ENCODE measurements at places on chromosomes 16 and 17. TPM values are rescaled to one million over a fixed set of nuclear protein-coding genes. Genes with fewer than 3 reads are reported as not detected.

The ITGB3 gene
- total RNA-seq: 0.81 TPM

The TCF25 gene
- total RNA-seq: 176 TPM

GRCh38 chr16:21684199-21684598 is 20.4 kb downstream of the OTOA start:
- peak; percentile 80 for DNase-seq

GRCh38 chr16:12753203-12754023 is 50.3 kb downstream of the CPPED1 start:
- DNase-seq: no peak

- DNase-seq: no peak
Observed at GRCh38 chr16:27485811-27486210, 63.9 kb downstream of the GTF3C1 start.

DNA sequence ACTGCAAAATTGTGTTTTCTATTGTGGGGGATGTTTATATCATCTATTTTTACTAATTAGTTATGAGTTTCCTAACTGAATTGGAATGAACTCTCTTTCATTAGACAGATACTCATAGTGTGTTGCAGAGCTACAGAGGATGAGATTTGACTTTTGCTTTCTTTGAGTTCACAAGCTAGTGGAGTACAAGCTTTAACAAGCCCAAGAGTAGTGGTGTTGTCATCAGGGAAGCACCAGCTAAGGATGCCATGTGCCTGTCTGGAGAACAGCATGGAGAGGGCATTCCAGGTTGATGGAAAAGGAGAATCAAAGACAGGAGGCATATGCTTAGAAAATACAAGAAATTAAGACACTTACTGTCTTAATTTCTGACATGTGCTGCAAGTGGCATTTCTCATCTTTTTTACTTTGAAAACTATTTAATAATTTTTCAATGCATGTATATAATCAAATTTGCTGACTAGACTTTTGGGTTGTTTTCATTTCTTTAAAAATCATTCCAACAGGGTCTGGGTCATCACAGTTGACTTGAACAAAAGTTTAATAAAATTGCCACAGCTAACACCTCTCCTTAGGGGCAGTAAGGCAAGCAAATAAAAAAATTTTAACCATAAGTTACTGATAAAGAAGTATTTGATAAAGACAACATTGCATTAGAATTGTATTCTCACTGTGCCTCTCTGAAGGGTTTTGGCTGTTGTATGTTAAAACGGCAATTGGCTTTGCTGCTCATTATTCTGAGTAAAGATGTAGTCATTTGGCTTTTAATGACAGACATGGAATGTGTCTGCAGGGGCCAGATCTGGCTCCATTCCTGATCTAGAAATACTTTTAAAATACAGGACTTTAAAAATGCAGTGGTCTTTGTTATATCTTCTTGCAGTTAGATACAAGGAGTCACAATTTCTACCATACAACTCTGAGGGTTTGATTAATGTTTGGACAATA is 323.7 kb upstream of the CDH11 start:
- DNase-seq: no peak

DNA sequence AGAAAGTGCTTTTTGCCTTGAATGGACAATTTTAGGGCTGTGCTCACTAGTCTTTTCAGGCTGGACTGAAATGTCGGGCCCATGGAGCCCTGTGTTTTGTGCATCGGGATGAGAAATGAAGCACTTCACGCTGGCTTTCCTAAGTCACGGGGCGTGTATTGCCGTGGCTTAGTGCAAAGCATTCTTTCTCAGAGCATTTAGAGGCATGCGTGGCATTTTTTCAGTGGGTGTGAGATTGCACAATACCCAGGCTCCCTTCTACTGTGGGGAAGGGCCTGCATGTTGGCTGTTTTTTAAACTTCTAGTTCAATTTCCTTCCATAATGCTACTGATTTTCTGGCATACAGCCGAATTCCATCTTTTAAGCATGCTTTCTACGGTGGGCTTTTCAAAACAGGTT is 12.6 kb upstream of the POLR3E start:
- no peak for DNase-seq

- DNase-seq: no peak
Observed at GRCh38 chr16:49483251-49483650, 109.6 kb downstream of the C16orf78 start.

DNA sequence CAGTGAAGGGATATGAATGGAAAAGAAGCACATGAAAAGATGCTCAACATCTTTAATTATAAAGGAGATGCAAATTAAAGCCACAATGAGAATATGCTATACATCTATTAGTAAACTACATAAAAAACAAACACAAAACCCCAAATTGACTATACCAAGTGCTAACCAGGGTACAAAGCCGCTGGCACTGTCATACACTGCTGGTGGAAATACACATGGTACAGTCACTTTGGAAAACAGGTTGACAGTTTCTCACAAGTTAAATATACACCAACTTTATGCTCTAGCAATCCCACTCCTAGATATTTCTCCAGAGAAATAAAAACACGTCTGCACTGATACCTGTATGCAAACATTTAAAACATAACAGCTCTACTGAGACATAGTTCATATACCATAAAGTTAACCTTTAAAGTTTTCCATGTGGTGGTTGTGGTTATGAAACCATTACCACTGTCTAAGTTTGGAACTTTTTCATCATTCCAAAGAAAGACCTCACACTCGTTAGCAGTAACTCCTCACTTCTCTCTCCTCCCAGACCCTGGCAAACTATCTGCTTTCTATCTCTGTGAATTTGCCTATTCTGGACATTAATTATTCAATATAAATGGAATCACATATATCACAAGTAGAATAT is 42.7 kb downstream of the ADGRG5 start:
- DNase-seq: no peak

The CD7 gene
- 0.59 TPM for total RNA-seq

DNA sequence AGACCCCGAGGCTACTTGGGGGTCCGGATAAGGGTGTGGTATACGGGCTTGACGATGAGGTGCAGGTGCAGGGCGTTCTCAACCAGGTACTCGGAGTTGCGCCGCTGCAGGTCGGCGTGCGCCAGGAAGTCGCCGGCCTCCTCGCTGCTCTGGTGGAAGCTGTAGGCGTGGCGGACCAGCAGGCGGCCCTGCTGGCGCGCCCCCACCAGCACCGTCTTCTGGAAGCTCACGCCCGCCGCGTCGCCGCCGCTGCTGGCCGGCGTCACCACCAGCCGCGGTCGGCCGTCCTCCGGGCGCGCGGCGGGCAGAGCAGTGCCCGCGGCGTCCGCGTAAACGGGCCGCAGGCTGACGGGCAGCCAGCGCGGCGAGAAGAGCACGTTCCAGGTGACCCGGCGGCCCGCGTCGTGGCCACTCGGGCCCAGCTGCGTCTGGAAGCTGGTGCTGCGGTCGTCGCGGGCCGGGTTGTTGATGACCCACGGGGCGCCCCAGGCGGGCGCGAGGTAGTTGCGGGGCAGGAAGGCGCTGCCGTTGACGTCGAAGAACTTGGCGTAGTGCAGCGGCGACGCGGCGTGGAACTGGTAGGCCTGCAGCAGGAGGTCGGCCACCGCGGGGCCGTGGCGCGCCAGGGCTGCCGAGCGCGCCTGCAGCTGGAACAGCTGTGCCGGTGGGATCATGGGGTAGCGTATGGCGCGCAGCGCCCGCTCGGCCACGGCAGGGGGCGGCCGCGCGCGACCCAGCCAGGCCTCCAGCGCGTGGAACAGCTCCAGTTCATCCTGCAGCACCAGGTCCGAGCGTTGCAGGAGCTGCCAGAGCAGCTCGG is 4.8 kb downstream of the BTBD17 start:
- no peak for DNase-seq

The KRTAP9-4 gene
- not detected for total RNA-seq

DNA sequence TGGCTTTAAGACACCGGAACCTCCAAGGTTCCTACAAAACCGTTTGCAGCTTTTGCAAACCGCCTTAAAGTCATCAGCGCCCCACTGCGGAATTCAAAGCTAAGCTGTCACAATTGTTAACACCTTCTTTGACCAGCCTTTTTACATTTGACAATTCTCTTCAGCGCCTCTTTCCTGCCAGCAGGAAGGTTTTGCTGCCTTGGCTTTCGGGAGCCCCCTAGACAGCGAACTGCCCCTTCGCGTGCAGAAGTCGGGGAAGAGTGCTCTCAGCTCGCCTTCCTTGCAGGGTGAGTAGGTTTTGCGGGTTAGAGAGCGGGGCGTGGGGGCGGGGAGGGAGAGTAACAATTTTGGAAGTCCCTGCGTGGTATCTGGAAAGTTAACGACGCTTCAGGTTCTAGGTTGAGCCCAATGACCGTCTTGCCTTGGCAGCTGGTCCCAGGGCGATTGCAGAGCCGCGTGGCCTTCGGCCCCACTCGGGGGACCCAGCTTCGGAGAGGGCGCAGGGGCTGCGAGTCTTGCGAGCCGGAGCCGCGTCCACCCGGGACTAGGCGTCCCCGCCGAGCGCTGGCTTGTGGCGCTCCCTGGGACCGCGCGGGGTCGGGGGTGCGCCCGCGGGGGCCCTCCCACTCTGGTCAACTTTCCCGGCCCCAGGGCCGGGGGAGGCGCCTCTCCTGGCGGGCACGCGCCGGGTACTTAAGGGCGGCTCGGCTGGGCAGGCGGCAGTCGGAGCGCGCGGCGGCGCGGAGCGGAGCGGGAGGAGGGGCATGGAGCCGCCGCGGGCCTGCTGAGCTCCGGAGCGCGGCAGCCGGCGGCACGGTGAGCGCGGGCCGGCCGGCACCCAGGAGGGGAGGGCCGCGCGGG is at the start of gene HAS3:
Gene HAS3, plus strand, starts transcription at position 153 of the 861 bp plus-strand sequence. CDS start 3,743 bp downstream, outside the sequence.
- peak; percentile 93 for DNase-seq

- DNase-seq: peak; percentile 80
Observed at GRCh38 chr17:412211-413015, 59.8 kb upstream of the RPH3AL start.

The PMFBP1 gene
- 4.1 TPM for total RNA-seq

- peak; percentile 18 for DNase-seq
Observed at GRCh38 chr17:73696251-73696650, 52.0 kb upstream of the SDK2 start.

DNA sequence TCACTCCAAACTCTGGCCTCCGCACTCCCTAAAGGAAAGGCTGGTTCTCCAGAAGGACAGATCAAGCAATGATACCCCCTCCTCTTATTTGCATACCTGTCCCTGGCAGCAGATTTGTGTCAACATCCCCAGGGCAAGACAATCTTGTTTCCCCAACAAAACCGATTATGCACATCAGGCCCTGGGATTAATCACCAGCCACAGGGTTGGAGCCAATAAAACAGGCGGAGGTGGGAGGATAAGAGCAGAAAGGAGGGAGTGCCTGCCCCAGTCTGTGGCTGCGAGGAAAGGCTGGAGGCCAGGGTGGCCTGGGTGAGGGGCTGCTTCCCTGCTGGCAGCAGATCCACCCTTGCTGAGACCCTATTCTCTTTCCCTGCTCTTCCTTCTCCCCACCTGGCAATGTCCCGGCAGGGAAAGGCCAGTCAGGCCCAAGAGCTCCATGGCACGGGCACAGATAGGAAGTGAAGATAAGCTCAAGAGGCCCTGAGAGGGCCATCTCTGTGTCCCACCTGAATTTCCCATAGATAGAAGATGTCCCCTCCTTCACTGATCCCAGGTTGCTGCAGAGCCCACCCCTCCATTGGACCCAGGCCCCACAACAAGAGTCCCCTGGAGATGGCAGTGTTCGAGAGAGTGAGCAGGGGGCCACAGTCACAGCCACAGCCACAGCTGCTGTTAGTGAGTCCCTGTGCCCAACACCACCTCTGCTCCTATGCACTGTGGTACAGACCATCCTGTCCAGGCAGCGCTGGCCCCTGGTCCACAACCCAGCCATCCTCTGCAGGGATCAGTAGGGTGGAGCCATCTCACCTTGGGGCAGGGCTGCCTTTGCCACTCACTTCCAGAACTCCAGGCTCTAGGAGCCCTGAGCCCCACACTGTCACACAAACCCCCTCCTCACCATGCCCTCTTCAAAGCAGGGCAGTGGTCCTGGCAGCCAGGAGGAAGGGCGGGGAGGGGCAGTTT is 137.5 kb downstream of the SDK2 start:
- no peak for DNase-seq

- DNase-seq: peak; percentile 90
Observed at GRCh38 chr17:62670202-62670821, 42.8 kb downstream of the MRC2 start.

GRCh38 chr16:29848420-29849297 is 14.4 kb downstream of the CDIPT start:
- DNase-seq: peak; percentile 93

DNA sequence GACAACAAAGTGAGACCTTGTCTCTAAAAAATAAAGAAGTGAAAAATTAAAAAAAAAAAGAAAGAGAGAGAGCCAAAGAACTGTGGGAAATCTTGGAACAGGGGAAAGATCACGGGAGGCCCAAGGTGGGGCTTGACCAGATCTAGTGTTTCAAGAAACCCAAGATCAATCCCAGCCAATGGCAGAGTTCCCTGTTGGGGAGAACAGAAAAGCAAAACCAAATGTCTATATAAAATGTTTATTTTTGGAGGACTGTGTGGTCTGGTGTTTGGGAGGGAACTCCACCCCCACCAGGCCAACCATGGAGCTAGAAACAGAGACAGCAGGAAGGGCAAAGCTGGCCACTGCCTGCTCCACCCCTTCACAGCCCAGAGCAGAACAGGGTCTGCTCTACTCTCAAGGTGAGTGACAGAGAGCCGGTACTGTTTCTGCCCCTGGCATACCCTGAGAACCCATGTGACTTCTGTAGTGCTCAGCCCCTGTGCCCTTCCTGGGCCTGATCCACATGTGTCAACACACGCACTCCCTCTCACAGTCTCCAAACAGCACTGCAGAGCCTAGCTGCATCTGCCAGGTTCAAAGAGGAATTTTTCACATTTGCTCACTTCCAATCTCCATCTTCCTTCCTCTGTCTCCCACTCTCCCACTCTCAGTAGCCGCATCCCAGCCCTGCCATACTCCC is 3.7 kb downstream of the TMEM101 start:
- no peak for DNase-seq

DNA sequence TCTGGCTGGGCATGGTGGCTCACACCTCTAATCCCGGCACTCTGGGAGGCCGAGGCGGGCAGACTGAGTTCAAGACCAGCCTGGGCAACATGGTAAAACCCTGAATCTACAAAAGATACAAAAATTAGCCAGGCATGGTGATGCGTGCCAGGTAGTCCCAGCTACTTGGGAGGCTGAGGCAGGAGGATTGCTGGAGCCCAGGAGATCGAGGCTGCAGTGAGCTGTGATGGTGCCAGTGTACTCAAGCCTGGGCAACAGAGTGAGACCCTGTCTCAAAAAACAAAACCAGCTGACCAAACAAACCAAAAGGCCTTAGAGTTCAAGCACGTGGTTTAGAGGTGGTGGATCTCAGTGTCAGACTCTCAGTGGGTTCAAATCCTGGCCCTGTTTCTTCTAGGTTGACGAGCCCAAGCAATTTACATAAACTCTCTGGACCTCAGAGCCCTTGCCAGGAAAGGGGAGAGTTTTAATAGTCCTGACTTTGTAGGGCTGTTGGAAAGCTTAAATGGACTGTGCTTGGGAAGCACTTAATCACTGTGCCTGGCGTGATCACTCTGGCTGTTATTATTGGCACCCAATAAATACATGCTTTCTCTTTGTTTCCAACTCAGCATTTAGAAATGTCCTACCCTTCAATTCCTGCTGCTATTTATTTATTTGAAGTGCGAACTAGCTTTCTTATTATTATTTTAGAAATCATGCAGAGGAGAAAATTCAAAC is 44.7 kb downstream of the ABCC1 start:
- no peak for DNase-seq

The PPM1E gene
- total RNA-seq: 1.6 TPM
